ENCODE measurements at places on chromosomes 5 and 9.

DNA sequence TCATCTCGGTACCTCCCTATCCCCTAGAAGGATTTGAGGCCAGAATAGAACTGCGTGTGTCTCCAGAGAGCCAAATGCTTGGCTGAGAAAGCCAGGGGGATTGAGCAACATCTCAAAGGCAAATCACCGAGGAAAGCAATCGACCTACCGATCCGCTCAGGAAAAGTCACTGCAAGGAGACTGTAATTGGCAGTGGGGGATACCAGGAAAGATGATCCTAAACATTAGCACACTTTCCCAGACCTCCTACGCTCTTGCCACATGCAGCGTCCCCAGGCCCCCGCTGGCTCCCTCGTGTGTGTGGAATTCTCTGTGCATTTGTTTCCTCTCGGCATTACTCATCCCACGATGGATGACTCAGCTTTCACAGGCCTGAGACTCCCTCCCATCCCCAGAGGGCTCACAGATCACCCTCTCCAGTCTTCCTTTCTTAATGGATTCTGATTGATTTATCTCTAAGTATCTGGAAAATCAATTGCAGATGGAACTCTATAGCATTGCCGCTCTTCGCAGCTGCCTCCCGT, 82.2 kb upstream of the ICE1 start:
- DNase-seq, result no peak

DNA sequence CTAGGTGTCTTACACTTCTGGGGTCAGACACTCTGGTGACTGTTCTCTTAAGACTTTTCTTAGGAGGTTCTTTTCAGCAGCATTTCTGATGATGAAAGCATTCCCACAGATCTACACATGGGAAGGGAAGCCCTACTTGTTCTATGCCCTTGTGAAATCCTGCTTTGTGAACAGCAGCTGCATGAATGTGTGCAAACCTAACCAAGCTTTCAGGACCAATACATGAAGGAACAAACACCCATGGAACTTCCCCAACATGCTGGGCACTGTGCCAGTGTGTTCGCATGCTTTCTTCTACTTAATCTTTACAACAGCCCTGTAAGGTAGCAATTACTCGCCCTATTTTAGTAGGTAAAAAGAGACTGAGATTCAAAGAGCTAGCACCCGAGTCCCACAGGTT, 439.9 kb upstream of the KLF4 start:
- DNase-seq, result no peak

GRCh38 chr5:66223637-66224036, 79.5 kb downstream of the SREK1 start:
- DNase-seq, result peak; percentile 20

- no peak for DNase-seq
Measured at GRCh38 chr9:130535818-130536521, 43.4 kb upstream of the FUBP3 start.

DNA sequence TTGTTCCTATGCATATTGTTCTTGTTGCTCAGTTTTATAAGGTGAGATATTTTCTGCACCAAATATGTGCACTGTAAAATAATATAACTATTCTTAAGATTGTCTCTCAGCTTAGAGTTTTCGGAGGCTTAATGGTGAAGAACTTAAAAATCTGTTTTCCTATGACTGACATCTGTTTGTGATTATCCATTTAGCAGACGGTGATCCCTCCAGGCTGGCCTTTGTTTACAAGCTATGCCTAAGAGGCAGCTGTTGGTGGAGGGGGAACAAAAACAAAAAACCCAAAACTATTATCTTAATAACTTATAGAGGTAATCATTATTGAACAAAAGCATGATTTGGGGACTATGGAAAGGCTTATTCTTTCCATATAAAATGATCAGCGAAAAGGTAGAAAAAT, 658 bp downstream of the PDCD1LG2 start:
- DNase-seq, result no peak

GRCh38 chr5:126143622-126144021, 279.6 kb upstream of the GRAMD2B start:
- DNase-seq, result no peak

- no peak for DNase-seq
Measured at GRCh38 chr5:7960142-7960541, 91.2 kb downstream of the MTRR start.

GRCh38 chr9:76586390-76587314, 127.7 kb downstream of the GCNT1 start:
- DNase-seq, result no peak

- DNase-seq, result no peak
Measured at GRCh38 chr9:112725961-112726360, 8.0 kb upstream of the INIP start.

- no peak for DNase-seq
Measured at GRCh38 chr9:127966416-127967150, 14.2 kb downstream of the EEIG1 start.

DNA sequence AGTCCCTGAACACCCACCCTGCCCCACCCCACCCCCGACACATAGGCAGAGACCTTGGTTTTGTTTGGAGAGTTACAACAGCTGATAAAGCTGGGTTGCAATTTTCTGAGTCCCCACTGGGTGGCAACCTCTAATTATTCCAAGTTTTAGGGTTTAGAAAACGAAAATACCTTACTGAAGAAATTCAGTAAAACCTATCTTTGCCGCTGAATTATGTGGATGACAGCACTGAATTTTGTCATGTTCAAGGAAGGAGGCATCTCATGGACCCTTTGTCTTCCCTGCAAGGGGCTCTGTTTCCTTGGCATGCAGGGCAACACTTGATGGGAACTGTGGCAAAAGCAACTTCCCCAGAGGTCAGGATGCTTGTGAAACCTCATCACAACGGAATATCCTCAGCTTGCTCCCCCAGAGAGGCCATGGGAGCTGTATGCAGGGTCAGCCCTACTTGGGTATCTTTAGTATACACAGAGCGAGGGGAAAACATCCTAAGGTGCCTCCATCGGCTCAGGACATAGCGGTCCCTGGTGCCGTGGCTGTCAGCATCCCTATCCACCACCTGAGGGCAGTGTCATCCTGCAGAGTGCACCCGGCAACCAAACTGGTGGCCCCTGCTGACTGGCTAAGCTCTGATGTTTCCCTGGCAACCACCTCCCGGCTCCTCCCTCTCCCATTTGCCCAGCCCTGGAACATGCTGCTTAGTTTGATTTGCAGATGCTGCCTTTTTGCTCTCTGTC, 123.1 kb downstream of the RXRA start:
- peak; percentile 92 for DNase-seq
